CD4-positive, alpha-beta T cell treated with Interleukin-6 for 4 hours (primary cell): ENCODE measurements at places on chromosomes 6 and 20.

GRCh38 chr20:47161411-47161810, 195.1 kb downstream of the ZMYND8 start:
- DNase-seq: no peak

GRCh38 chr6:123022975-123023374, 26.9 kb downstream of the CLVS2 start:
- DNase-seq: no peak

DNA sequence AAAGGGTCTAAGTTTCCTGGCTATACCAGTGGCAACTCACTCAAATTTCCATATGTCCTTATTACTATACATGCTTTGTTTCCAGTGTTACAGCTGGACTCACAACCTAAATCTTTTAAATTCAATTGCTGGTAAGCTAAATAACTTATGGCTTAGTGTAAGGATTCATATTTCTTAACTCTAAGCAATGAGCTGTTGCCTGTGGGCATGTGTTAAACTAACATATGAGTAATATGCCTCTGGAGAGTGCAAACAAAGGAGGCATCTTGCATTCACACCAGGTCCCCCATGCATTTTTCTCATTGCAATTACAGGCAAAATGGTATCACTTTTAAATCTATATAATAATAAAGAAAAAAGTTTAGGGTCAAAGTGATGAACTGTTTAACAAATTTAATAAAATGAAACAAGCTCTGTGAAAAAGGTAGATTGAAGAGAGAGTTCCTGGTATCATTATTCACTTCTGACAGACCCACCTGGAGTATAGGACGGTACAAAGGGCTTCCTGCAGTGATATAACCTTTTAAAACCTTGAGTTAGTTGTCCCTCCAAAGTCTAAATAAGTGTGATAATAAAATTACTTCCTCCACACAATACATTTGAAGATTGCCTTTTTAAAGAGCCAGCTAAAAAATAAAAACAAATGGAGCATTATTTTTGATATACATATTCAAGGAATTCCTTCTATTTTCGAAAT, 57.6 kb upstream of the HMGCLL1 start:
- no peak for DNase-seq

- no peak for DNase-seq
Observed at GRCh38 chr20:42483730-42484303, 705.9 kb downstream of the PTPRT start.

DNA sequence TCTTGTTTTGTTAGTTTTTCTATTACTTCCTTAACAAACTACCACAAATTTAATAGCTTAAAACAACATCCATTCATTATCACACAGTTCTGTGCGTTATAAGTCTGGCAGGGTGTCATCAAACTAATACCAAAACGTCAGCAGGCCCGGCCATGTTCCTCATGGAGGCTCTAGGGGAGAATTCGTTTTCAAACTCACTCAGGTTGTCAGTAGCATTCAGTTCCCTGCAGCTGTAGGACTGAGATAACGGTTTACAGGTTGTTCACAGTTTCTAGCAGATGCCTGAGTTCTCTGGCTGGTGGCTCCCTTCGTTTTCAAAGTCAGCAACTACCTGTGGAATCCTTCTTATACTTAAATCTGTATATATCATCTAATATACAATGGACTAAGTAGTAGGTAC, 72.5 kb upstream of the PRSS16 start:
- DNase-seq: no peak

DNA sequence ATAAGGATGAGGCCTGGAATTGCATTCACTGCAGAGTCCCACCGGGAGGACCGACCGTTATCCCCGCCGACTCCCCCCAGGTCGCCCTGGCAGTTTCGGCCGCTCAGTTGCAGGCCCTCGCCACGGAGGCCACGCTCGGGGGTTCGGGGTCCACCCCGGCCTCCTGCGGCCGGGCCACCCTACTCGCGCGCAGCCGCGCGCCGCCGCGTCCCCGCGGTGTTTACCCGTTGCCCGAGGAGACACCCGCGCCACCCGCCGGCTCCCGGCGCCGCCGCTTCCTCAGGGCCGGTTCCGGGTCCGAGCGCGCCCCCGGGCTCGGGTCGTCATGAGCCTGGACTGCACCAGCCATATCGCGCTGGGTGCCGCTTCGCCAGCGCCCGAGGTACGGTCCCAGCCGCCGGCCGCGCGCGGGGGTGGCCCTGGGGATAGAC, at the start of gene CCDC170:
Gene CCDC170 (plus strand): TSS at position 214 of the 431 bp plus-strand sequence. CDS start 112 bp downstream, at position 326.
- DNase-seq: no peak

DNA sequence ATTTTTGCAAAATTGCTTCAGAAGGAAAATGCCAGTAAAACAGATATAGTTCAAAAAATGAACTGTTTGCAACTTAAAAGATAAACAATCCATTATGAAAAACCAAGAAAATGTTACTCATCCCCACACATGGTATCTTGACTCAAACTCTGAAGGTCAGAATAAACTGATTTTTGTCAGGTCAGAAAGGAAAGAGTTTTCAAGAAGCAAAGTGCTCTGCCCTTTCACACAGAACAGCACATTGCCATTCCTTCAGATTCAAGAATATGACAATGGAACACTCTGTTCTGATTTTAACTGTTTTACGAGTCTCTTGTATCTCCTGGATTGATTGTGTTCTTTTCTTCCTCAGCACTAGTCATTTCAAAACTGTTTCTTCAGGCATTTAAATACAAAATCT, 33.8 kb upstream of the NT5E start:
- no peak for DNase-seq

DNA sequence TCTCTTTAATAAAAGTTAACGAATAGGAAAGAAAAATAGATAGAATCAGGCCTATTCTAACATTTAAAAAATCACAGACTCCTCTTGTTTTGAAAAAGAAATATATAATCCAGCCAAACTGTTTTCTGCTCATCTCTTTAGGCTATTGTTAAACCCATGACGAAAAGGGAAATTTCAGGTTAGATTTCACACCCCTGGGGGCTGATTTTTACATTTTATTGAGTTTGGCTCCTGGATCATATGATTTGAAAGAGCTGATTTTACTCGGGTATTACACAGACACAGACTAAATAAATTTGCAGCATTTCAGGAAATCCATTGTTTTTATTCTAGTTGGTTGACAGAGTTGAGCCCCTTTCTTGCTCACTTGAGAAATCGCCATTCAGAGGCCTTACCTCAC, 135.8 kb upstream of the HMGCLL1 start:
- DNase-seq: no peak

DNA sequence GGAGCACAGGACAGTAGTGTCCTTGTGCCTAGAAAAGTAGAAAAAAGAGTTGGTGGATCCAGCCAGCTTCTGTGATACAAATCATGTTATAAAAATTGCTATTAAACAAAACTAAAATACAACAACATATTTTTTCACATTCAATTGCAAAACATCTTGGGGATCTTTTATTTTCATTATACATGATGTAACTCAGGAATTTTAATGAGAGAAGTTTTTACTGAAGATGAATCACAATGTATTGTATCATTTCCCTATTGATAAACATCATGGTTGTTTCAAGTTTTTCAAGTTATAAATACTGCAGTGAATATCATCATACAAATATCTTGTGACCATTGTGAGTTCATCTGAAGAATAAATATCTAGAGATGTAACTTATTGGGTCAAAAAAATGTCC, 608.0 kb downstream of the PHF3 start:
- no peak for DNase-seq

DNA sequence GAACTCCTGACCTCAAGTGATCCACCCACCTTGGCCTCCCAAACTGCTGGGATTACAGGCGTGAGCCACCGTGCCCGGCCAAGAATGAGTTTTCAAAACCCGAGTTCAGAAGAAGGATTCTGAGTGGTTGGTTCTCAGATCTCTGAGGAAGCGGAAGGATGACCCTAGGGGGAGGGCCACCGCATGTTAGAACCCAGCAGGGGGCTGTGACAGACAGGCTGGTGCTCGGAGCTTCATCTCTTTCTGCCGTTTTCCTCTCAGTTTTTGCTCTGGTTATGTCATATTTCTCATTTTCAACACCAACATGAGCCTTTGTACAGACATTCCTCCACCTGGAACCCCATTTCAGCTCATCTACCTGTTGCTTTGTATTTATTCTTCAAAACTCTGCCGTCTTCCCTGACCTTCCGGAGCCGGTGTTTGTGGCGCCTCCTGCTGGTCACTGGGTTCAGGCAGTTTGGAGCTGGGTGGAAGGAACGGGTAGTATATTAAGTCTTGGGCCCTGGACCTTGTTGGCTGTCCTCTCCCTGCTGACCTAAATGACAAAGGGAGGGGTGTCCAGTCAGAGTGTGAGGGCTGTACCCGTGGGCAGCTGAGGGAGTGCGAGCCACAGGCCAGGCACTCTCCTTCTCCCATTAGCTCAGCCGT, at the start of gene DEFB123:
Gene DEFB123 (plus strand): TSS at position 621 of the 648 bp plus-strand sequence. CDS start 67 bp downstream, outside the sequence.
- no peak for DNase-seq

GRCh38 chr20:54611708-54612412, 136.5 kb downstream of the DOK5 start:
- DNase-seq: no peak

DNA sequence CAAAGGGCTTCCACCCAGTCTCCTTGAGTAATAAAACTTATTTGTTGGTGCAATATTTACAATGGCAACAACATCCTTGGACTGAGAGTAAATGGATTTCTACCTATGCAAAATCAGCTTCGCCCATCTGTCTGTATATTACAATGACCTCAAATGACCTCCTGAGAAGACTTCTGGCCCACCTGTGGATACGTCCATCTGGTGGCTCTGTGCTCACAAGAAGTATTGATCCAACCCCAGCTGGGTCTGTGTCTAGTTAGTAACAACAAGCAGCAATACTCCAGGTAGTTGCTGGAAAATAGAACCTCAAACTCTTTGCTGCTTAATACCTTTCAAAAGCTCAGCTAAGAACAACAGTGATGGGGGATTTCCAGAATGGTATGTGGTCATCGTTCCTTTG, 34.7 kb upstream of the GSTA4 start:
- no peak for DNase-seq

DNA sequence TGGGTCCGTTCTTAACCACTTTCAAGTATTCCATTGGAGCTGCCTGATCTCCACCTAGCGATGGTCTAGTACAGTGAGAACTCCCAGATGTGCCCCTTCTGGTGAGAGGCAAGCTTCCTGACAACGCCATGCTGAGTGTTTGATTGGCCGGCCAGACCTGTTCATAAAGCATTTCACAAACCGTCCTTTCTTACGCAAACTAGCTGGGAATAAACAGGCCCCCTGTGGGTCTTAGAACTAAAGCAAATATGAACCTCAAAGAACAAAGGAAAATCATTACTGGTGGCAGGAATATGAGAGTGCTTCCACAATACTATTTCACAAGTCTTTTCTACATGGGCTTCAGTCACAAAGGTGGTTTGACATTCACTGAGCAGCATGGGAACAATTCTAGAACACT, 15.6 kb upstream of the GCNT2 start:
- no peak for DNase-seq

GRCh38 chr20:50628853-50629669, 62.3 kb downstream of the RIPOR3 start:
- DNase-seq: no peak

DNA sequence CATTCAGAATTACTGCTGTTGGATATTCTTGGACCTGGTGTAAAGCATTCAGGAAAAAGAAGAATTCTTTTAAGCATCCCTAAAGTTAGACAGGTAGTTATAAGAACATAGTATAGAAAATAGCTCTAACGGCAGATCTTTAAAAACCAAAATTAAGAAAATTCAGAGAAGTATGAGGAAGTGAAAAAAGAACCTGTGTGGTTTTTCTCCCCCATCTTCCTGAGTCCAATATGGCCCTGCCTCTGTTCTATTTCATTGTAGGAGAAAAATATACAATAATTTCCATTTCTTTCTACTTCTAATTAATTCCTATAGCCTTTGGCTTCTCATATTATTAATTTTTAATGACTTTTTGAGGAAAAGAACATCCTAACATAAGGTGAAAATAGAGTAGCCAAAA, 47.1 kb downstream of the FHL5 start:
- no peak for DNase-seq

DNA sequence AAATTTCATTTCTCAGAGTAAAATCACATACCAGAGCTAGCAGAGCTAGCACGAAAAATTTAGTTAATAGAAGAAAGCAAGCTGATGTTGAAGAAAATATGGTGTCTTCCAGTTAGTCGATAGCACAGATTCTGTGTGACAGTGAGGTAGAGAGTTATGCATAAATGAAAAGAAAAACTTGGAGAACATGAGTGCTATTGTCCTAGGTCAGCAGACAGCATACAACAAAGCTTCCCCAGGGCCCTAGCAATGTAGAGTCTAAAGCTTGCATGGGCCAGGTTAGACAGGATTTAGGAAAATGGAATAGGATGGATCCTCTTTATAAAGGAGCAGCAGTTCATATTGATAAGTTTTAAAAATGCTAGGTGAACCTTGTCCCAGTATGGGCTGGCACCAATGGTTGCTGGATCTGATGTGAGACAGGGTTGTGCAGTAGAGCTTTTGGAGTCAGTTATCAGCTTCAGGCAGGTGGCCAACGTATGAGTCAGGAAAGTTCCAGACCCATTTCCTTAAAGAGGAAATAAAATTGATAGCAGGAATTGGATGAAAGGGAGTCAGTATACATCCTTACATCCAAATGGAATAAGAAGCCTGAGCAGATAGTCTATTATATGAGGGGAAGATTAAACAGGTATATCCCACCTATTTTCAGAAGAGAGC, 277.2 kb downstream of the FRK start:
- no peak for DNase-seq

GRCh38 chr6:136502786-136503185, 47.4 kb downstream of the MAP7 start:
- DNase-seq: no peak

GRCh38 chr6:133093956-133094355, 147.2 kb upstream of the EYA4 start:
- no peak for DNase-seq

- no peak for DNase-seq
Observed at GRCh38 chr6:79261666-79262065, 27.2 kb upstream of the HMGN3 start.

DNA sequence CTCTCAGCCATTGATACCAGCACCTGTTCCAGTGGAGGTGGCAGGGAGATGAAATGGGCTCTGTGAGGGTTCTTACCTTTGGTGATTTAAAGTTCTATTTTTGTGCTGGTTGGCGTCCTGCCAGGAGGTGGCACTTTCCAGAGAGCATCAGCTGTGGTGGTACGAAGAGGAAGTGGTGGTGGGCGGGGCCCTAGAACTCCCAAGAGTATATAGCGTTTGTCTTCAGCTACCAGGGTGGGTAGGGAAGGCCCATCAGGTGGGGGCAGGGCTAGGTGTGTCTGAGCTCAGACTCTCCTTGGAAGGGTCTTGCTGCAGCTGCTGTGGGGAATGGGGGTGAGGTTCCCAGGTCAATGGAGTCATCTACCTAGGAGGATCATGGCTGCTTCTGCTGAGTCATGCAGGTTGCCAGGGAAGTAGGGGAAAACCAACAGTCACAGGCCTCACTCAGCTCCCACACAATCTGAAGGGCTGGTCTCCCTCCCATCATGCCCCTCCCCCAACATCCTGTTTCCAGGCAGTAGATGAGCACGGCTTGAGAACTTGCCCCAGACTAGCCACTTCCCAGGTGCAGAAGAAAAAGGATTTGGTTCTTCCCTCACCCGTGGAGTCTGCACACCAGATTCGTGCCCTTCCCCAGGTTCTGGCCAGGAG, 46.6 kb downstream of the MOXD1 start:
- DNase-seq: peak; percentile 29
